ENCODE measurements at places on chromosomes 1 and 21. TPM values are rescaled to one million over a fixed set of nuclear protein-coding genes. Genes with fewer than 3 reads are reported as not detected.

CCDC181 gene
- 0.06 TPM for polyA plus RNA-seq

PLPPR4 gene
- 0.14 TPM for polyA plus RNA-seq

ESPN gene
- 21.6 TPM for polyA plus RNA-seq

DCST2 gene
- polyA plus RNA-seq = 1.7 TPM

SLC6A17 gene
- polyA plus RNA-seq = 0.19 TPM

NUAK2 gene
- 14.7 TPM for polyA plus RNA-seq

LCE2C gene
- polyA plus RNA-seq = not detected

SIM2 gene
- 18.7 TPM for polyA plus RNA-seq

LRRC39 gene
- polyA plus RNA-seq = 1.2 TPM

CDKN2C gene
- 9.3 TPM for polyA plus RNA-seq

CTSE gene
- 0.53 TPM for polyA plus RNA-seq

CFHR4 gene
- not detected for polyA plus RNA-seq

ODR4 gene
- polyA plus RNA-seq = 11.2 TPM

KRTAP7-1 gene
- polyA plus RNA-seq = not detected

COL16A1 gene
- polyA plus RNA-seq = 25.2 TPM

OR6K2 gene
- polyA plus RNA-seq = not detected

ACTA1 gene
- 1.8 TPM for polyA plus RNA-seq

ADORA1 gene
- 0.22 TPM for polyA plus RNA-seq

RAB7B gene
- polyA plus RNA-seq = 14.1 TPM

PDC gene
- polyA plus RNA-seq = not detected
